Activated T-cell treated with anti-CD3 and anti-CD28 coated beads, Interleukin-2, amount 50 U/mL, for 1 hour (primary cell): ENCODE measurements at places on chromosomes 2 and 18.

DNA sequence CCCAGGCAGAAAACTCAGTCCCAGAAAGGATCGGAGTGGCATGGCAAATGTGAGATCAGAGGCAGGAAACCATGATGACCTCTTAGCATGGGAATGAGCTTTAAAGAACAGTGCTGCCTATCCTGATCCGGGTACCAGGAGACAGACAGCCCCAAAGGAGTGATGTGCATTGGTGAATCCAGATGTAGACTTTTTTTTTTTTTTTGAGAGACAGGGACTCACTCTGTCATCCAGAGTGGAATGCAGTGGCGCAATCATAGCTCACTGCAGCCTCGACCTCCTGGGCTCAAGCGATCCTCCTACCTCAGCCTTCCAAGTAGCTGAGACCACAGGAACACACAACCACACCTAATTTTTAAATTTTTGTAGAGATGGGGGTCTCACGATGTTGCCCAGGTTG lies 122.7 kb downstream of the VAPA start:
- no peak for DNase-seq

DNA sequence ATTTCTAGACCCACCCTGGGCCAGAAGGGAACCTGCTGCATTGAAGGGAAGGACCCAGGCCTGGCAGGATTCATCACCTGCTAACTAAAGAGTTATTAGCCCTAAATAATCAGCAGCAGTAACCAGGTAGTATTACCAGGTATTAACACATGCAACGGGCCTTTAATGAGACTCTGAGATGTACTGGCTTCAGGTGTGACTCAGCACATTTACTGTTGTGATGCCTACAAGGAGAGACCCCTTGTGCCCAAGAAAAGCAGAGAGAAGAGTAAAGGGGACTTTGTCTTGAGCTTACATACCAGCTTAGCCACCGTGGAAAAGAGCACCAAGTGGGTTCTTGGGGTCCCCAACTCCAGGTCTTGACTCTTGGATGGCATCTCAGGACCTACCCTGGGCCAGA lies 243.1 kb upstream of the SLC39A10 start:
- DNase-seq = no peak

DNA sequence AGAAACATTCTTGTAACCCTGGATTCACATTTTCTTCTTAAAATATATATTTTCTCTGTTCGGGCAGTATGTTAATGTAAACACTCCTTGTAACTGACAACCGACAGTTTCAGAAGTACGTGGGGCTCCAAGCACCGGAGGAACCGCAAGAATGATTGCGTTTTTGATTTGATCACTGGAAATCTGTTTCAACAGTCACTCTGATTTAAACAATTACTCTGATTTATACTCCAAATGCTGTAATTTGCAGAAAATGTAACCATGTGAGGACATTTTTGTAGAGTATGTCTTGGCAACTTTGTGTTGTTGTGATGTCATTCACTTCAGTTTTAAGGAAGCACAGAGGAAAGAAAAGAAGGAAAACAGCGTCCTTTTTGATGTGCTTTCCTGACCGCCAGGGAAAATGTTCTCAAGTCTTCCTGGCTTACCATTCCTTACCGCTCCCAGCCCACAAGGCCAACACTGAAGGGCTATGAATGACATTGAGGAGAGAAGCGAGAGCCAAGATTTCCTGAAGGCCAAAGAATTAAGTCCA lies 77.7 kb downstream of the APOB start:
- DNase-seq = no peak

- DNase-seq = no peak
Measured at GRCh38 chr2:98769114-98769476, 38.2 kb upstream of the MGAT4A start.

- no peak for DNase-seq
Measured at GRCh38 chr18:840516-840915, 28.5 kb upstream of the YES1 start.

DNA sequence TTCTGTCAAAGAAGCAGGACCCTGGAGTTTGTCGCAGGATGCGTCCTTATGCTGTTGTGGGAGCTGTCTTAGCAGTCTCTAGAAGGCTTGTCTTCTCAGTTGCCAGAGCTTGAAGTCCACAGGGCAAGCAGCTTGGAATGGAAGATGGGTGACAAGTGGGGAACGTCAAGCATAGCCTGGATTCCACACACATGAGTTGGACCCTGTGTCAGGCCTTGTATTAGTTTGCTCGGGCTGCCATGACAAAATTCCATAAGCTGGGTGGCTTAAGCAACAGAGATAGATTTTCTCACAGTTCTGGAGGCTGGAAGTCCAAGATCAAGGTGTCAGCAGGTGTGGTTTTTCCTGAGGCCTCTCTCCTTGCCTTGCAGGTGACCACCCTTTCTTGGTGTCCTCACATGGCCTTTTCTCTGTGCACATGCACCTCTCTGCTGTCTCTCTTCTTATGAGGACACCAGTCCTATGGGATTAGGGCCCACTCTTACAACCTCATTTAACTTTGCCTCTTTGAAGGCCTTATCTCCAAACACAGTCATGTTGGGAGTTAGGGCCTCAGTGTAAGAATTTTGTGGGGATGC lies 51.3 kb downstream of the THNSL2 start:
- DNase-seq = no peak

- DNase-seq = no peak
Measured at GRCh38 chr18:78151234-78151633, 828.4 kb upstream of the SALL3 start.

GRCh38 chr18:72412927-72413326 lies 131.2 kb downstream of the CBLN2 start:
- DNase-seq = no peak

GRCh38 chr18:77550625-77551024 lies 301.0 kb downstream of the GALR1 start:
- DNase-seq = no peak

- DNase-seq = no peak
Measured at GRCh38 chr2:80748592-80748991, 444.0 kb upstream of the LRRTM1 start.

DNA sequence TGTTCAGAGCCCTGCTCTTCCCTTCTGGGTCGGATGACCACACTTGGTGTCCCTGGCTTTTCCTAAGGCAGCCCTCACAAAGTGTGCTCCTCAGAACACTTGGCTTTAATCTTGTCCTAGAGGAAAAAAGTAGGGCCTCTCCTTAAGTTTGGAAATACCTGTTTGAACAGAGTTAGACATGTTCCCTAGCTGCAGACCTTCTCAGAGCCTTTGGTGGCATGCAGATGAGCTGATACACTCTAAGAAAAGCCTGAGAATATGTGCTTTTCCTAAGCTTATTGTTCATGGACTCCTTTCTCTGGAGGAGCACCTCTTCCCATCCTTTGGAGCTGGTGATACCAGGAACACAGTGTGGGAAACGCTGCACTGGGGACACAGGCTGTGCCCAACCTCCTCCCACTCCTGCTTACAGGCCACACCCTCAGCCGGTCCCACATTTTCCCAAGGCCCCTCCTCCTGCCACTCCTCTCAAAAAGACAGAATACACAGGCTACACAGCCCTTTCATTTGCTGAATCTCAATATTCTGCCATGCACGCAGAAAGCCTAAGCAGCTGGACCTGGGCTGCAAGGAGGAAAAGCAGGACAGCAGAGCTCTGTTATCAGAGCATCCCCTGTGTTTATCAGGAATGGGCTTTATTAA lies 443.6 kb downstream of the NBAS start:
- DNase-seq = no peak

DNA sequence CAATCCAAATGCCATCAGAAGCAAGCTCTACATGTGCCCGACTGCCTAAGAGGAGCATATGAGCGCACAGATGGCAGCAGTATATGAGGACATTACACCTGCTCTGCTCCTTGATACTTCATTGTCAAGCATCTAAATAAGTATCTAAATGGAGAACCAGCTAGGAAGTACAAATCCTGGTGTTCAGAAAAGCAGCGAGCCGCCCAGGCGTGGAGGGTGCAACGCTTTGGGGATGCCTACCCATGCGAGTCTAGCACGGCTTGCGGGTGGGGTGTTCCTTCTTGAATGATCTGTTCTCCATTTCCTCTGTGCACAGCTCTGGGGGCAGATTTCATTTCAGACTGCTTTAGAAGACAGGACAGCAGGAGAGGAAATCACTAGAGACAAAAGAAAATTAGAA lies 63.0 kb upstream of the BCL2L11 start:
- DNase-seq = no peak

GRCh38 chr2:26745609-26746327 lies 18.3 kb upstream of the SLC35F6 start:
- DNase-seq = peak; percentile 76

DNA sequence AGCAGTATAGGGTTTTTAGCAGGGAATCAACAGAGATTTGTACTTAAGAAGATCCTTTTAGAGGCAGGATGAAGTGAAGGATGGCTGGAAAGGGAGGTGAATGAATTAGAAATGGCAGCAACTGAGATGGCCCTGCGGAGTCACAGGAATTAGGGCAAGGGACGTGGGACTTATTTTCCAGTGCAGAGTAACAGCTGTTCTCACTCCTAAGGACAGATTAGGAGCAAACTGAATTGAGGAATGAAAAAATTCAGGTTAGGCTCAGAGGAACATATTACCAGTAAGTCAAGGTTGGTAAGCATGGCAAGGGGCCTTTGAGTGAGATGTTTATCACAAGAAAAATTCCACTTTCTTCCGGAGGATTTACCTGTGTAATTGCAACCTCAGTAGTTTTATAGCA lies 34.4 kb downstream of the COL4A3 start:
- no peak for DNase-seq

DNA sequence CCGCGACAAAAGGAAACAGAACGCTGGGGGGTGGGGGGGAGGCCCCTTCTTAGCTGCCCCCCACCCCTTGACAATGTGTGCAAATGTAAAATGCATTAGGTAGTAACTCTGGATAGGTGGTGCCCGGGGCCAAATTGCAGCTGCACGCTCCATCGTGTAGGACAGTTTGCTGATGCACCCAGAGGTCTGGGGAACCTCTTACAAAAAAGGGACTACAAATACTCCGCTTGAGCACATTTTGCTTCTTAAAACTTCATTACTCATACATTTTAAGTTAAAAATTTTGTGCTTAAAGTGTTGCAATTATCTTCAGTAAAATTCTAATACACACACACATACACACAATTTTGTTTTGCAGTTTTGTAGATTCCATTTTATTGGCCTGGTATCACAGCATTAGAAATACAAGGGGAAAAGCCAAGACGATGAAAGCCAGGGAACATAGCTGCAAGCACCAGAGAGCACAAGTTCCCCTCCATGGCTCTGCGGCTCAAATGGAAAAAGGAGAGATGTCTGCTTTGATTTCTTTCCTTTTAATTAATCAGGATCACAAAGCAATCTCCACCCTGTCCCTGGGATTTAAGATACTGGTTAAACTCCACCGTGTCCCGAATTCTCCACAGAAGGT lies 582.1 kb downstream of the ZEB2 start:
- no peak for DNase-seq

GRCh38 chr2:113980946-113981345 lies 91.1 kb downstream of the ACTR3 start:
- no peak for DNase-seq

DNA sequence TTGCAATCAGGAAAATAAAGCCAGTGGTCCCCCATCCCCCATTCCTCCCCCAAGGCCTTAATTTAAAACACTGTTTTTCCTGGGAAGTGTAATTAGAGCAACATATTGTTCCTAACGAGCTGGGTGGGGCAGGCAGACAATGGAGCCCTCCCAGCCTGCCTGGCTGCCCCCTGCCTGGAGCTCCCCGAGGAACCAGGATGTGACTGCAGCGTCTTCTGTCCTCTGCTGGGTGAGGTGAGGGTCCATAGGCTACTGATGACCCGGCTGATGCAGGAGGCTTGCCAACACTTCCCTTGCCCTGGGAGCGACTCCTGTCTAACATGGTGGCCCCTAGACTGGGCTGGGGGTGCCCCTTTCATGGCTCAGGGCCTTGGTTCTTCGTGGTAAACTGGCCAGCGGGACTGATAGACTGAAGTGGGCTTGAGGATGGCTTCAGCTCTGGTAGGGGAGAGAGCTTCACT lies 152.4 kb downstream of the DYSF start:
- peak; percentile 10 for DNase-seq

DNA sequence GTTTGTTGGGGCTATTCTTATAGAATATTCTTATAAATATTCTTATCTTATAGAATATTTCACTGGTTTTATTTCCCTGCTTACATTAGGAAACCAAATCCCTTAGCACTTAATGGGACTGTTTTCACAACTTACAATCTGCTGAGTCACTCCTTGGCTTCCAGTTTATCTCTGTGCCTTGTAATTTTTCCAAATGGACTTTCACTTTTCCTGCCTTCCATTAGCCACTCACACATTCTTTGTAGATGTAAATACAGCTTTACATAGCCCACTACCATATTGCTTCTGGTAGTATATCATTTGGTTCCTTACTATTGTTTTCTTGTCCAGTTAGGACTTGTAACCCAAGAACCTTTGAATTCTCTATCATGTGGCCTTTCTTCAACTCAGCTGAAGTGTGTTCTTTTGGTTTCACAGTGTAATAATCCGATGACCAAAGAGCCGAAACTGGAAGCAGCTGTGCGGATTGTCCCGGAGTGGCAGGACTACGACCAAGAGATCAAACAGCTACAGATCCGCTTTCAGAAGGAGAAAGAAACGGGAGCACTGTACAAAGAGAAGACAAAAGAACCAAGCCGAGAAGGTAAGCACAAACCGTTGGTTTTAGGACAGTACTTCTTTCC lies 96.1 kb downstream of the UGGT1 start:
- DNase-seq = no peak

DNA sequence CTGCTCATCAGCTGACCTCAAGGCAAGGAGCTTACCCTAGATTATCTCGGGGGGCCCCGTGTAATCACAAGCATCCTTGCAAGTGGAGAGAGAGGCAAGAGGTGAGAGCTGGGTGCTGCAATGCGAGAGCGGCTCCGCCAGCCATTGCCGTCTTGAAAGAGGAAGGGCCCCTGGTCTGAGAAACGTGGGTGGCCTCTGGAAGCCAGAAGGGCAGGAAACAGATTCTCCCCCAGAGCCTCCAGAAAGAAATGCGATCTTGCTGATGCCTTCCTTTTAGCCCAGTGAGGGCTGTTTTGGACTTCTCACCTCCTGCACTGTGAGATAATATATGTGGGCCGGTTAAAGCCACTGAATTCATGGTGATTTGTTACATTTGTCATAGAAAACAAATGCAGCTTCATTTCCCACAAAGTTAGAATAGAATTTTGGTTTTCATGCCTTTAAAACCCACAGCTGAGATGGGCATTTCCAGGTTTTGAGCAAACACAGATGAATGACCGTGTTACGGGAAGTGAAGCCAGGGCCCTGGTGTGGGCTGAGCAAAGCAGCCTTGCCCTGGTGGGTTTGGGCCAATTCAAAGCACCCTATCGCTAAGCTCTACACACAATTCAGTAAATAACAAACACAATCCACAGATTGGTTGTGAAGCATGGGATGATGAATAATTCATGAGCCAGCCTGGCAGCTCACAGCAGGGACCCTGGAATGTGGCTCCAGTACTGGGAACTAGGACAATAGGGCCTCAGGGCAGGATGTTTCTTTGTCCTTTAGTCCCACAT lies 319.9 kb upstream of the HS6ST1 start:
- peak; percentile 8 for DNase-seq

GRCh38 chr2:208501206-208501605 lies 94.6 kb downstream of the PTH2R start:
- no peak for DNase-seq
